ENCODE measurements at places on chromosomes 2 and 18. TPM values are rescaled to one million over a fixed set of nuclear protein-coding genes. Genes with fewer than 3 reads are reported as not detected.

Gene IL36B
- total RNA-seq, result not detected

Gene DCC
- not detected for total RNA-seq

Gene OBSL1
- total RNA-seq, result 15.6 TPM

Gene ADRA2B
- not detected for total RNA-seq

Gene DTNA
- total RNA-seq, result 5.7 TPM

Gene KCNE4
- total RNA-seq, result not detected

- no peak for DNase-seq
Observed at GRCh38 chr18:5159080-5159479, 38.0 kb downstream of the AKAIN1 start.

- no peak for DNase-seq
Observed at GRCh38 chr2:200247494-200247893, 59.0 kb upstream of the SPATS2L start.

DNA sequence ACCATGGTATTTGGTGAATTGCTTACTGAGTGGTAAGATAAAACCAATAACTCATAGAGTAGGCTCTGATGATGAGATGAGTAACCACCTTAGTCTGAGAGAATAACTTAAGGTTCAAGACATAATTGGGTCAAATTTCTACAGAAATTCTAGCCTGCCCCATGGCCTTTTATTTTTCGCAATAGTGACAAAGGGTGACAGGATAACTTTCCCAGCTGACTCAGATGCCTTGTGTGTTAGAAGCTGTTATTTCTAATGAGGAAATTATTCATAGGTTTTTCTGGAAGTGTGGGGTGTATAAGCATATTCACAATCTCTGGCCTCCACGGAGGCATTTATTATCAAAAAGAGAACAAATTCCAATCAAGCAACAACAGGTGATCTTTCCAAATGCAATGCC lies 159.0 kb downstream of the NUP35 start:
- no peak for DNase-seq

DNA sequence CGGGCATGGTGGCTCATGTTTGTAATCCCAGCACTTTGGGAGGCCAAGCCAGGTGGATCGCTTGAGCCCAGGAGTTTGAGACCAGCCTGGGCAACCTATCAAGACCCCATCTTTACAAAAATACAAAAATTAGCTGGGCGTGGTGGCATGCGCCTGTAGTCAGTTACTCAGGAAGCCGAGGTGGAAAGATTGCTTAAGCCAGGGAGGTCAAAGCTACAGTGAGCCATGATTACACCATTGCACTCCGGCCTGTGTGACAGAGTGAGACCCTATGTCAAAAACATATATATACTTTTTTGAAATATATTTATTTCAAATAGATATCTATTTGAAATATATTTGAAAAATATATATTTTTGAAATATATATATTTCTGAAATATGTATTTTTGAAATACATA lies 10.9 kb downstream of the OSBPL1A start:
- DNase-seq, result no peak

DNA sequence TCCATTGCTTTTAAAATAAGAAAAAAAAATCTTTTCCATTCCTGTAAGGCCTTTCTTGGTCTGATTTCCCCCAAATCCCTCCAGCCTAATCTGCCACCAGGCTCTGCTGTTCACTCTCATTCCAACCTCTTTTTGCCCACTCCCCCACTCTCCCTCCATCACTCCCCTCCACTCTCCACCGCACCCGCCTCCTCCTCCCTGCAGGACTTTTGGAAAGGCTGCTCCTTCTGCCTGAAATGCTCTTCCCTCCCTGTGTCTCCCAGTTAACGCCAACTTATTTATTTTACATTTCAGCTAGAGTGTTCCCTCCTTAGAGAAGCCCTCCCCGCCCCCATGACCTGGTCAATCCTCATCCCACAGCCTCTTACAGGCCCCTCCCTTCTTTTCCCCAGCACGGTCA lies 4.7 kb upstream of the WNT6 start:
- no peak for DNase-seq

GRCh38 chr18:23151414-23152099 lies 16.3 kb downstream of the CABLES1 start:
- no peak for DNase-seq

GRCh38 chr2:119469131-119469530 lies 37.5 kb downstream of the TMEM37 start:
- DNase-seq, result no peak

- DNase-seq, result no peak
Observed at GRCh38 chr2:234322766-234323465, 174.0 kb downstream of the ARL4C start.

GRCh38 chr18:3530807-3531206 lies 80.8 kb downstream of the TGIF1 start:
- DNase-seq, result no peak

GRCh38 chr2:30666266-30666874 lies 140.9 kb downstream of the CAPN13 start:
- DNase-seq, result peak; percentile 73

GRCh38 chr2:42928161-42928691 lies 135.8 kb upstream of the HAAO start:
- no peak for DNase-seq

DNA sequence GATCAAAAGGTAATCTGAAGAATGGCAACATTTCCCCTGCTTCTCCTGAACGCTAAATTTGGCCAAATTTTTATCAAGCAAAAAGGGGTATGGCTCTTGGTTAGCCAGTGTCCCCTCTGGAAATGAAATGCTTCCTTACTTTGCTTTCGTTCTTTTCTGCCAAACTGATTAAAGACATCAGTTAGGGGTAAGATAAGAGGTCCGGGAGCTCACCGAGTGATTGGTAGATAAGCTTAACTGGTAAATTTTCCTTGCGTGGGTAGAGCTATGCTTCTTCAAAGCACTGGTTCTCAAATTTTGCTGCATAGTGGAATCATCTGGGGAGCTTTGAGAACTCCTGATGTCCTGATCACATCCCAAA lies 62.7 kb upstream of the MAPRE2 start:
- DNase-seq, result no peak
